Stimulated activated CD8-positive, alpha-beta memory T cell treated with anti-CD3 and anti-CD28 coated beads, Interleukin-4, amount 100 ng/mL, for 1 hour (primary cell): ENCODE measurements at places on chromosomes 16 and 17.
A peak's percentile ranks its signal among the peaks of the same experiment; 100 is the strongest.

- DNase-seq = no peak
Measured at GRCh38 chr17:59299400-59300092, 31.9 kb upstream of the YPEL2 start.

- DNase-seq = no peak
Measured at GRCh38 chr17:78557598-78558039, 19.6 kb downstream of the DNAH17 start.

- DNase-seq = peak; percentile 35
Measured at GRCh38 chr16:84084570-84085270, 32.0 kb downstream of the MBTPS1 start.

DNA sequence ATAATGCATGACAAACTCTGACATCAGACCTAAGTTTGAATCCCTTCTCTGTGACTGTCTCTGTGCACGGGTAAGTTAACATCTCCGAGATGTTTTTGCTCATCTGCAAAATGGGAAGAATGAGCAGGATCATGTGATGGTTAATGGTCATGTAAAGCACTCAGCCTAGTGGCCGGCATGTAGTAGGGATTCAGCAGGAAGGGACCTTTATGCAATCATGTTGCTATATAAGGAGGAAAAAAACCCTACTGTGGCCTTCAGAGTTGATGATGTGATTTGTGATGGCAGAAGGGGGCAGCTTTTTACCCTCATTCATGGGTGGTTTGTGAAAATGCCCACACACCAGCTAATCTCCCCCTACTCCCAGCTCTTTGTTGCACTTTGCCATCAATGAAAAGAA lies 24.1 kb downstream of the CLEC16A start:
- DNase-seq = no peak

DNA sequence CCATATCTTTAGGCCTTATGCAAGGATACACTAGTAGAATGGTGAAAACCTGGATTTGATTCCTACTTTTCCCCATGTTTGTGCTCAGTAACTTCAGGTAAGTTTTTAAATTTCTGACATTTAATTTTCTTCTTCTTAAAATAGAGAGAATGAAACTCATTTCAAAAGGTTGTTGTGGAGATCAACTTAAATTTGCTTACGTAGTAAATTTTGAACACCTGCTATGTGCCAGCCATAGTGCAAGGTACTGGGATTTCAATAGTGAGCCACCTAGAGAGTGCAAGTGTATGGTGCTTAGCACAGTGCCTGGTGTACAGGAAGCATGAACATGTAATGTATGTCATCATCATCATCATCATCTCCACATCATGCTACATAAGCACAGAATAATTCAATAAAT lies 73.6 kb upstream of the SMIM36 start:
- no peak for DNase-seq

DNA sequence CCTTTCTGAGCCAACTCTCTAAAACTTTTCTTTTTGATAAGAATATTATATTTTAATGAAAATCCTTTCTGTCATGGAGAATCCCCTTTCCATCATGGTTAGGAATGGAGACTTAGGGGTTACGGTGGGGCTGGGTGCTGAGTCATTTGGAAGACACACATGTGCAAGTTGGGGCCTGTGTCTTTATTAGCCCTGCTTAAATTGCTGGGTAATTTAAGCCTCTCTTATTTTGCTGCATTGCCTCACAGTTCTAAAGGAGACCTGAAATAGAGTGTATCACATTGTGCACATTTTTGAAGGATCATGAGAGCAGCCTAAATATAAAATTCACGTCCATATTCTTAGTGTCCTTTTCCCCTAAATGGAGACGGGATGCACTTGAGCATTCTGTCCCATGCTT lies 61.8 kb upstream of the RBFOX1 start:
- no peak for DNase-seq

DNA sequence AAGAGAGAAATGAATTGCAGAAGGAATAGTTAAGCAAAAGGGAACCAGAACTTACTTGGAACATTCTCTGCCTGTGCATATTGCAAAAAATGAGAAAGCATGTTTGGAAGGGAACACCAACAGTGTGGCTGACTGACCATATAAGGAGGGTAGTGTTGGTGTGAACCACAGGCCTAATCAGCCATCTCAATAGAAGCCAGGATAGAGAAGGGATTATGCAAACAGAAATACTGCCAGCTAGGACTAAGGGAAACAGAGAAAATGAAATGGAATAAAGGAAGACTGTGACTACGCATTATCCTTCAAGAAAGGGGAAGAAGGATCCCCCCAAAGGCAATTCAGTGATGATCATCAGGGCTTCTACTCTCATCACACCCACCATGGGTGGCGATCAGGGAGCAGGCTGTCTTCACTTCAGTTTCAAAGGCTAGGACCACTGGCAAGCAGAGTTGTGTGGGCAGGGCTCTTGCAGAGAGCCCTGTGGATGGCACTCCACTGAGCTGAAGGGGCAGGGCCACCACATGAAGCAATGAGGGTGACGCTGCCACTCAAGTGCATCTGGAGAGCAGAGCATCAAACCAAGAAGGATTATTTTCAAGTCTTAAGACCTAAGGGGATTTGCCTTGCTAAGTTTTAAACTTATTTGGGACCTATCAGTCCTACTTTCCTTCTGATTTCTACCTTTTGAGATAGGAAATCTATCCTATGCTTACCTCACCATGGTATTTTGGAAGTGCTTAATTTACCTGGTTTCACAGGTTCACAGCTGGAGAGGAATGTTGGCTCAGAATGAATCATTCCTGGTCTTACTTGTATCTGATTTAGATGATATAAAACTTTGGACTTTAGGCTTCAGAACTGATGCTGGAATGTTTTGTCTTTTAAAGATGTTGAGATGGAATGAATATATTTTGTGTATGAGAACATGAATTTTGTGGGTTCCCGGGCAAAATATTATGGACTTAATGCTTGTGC lies 140.5 kb downstream of the SSH2 start:
- no peak for DNase-seq

DNA sequence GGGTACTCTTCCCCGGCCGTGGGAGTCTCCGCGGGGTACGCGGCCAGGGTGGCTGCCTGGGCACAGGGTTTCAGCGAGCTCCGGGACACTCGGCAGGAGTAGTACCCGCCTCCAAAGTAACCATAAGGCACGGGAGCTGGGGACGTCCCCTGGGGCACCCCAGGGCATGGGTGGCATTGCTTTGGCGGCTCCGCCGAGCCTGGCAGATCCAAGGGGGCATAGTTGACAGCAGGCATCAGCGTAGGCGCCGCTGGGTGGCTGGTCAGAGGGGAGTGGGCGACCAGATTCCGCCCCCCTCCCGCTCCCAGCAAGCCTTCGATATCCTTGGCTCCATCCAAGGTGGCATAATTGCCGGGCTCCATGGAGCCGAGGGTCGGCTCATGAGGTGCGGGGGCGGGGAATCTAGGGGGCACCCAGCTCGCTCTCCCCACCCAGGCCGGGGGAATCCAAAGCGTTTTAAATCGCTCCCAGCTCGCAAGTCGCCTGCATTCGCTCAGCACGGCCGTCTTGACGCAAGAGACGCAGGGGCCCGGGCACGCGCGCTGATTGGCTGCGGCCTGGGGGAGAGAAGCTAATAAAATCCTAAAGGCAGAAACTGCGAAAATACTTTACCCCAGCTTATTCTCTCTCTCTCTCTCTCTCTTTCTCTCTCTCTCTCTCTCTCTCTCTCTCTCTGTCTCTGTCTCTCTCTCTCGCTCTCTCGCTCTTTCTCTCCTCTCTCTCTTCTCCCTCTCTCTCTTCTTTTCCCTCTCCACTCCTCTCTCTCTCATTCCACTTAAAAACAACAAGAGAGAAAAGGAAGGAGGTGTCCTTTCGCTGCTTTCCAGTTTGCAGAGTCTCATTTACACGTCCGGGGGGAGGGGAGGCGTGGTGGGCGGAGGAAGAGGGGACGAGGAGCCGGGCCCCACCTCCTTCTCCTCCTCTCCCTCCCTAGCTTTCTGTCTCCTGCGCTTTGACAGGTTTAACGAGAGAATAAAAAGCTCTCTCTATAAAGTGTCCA lies at the start of gene HOXB13:
HOXB13 (minus strand) TSS at position 519 of the 1,000 bp plus-strand sequence; CDS start at position 362, 157 bp downstream.
- DNase-seq = no peak

DNA sequence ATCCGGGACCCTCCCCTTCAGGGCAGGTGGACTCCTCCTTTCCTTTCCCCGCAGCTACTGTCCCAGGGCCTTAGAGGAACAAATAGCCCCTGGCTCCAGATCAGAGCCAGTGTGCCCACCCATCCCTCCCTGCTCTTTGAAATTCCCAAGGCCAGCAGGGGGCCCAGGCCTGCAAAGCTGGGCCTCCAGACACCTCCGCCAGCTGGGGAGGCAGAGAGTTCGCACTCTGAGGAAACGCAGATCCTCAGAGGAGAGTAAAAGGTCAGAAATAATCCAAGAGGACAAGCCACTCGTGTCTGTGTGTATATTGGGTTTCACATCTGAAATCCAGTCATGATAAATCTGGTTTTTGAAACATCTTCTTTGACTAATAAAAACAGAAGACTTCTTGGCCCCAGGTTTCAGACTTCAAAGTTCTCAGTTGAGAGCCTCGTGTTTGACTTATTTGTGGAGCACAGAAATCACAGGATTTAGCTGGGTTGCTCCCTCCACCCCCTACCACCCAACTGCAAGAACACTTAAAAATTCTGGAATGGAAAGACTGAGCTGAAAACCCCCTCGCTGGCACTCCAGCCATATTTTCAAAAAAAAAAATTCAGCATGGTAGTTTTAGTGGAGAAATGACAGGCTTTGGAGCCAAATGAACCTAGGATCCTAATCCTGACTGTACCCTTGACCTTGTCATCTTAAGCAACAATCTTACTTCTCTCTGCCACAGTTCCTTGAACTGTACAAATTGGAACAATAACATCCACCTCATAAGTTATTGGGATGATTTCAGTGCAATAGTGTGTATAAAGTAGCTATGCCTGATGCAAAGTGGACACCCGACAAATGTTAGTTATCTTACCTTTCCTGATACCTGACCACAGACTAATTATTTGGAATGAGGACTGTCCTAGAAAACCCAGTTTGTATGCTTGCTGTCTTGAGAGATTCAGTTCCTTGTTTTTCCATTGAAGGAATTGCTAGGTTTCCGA lies 44.5 kb upstream of the TBX2 start:
- no peak for DNase-seq

- no peak for DNase-seq
Measured at GRCh38 chr16:87854907-87855683, 14.2 kb downstream of the SLC7A5 start.

GRCh38 chr16:23293016-23293415 lies 9.1 kb upstream of the SCNN1B start:
- DNase-seq = no peak

- DNase-seq = no peak
Measured at GRCh38 chr17:48757524-48757961, 29.0 kb upstream of the HOXB13 start.

- no peak for DNase-seq
Measured at GRCh38 chr17:29003289-29003688, 2.5 kb downstream of the SEZ6 start.

- no peak for DNase-seq
Measured at GRCh38 chr17:31391496-31391949, at the start of gene RAB11FIP4. RAB11FIP4 (plus strand) TSS chr17:31391675; CDS start chr17:31391853, 178 bp downstream.

DNA sequence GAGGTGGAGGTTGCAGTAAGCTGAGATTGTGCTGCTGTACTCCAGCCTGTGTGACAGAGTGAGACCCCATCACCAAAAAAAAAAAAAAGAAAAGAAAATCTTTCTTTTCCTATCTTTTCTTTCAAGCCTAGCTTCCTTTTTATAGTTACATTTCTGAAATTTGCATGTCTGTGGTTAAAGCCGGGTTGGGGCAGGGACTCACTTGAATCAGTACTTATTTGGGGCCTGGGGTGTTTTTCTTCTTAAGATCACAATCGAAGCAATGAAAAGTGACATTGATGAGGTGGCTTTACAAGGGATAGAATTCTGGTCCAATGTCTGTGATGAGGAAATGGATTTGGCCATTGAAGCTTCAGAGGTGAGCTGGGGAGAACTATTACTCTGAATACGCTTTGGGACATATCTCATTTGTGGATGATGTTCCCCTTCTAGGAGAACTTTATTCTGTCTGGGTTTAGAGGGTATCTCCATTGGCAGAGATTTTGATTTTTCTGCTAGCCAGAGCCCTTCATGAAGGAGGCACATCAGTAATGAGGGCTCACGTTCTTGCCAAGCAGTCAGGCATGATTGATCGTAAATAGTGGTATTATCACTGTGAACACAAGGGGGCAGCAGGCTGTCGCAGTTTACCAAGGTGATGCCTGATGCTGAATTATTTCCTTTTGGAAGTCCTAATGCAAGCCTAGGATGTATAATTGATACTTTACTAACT lies 14.3 kb downstream of the KPNB1 start:
- peak; percentile 22 for DNase-seq

DNA sequence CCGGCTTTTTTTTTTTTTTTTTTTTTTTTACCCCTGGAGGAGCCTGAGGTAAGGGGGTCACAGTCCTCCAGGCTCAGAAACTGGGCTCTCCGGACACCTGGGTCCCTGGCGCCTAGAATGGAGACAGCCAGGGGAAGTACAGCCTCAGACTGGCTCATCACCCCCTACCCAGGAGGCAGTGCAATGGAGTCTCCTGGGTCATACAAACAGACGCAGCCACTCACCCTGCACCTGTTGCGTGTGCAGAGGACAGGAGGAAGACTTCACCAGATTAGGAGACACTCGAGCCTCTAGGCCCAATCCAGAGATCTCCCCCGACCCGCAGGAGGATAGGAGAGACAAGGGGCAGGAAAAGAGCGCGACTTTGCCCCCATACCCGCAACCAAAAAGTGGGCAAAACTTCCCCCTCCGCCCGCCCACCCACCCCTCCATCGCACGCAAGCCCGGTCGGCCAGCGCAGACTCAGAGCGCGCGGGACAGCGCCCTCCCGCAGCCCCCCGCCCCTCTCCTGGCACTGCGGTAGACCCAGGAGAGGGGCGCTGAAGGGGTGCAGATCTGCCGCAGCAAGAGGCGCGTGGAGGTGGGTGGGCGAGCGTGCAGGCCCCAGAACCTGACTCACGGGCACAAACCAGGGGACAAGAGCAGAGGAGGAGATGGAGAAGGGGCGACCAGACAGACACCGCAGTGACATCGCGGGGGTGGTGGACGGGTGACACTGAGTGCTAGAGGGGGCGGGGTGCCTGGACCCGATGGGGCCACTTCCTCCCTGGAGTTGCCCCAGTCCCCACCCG lies 900 bp downstream of the HAP1 start:
- no peak for DNase-seq

DNA sequence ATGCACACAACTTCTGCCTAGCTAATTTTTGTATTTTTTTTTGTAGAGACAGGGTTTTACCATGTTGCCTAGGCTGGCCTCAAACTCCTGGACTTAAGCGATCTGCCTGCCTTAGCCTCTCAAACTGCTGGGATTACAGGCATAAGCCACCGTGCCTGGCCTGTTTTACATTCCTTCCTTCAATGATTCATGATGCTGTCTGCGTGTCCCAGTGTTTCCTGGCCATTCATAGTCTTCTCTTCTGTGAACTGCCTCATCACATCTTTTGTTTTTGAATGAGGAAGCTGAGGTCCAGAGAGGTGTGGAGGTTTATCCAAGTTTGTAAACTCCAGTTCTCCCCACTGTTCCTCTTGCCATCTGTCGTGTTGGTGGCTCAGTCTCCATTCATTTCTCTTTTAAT lies 64.5 kb upstream of the MED9 start:
- no peak for DNase-seq

GRCh38 chr16:87202346-87202745 lies 114.8 kb downstream of the C16orf95 start:
- DNase-seq = no peak

- no peak for DNase-seq
Measured at GRCh38 chr16:79772048-79772447, 171.5 kb upstream of the MAF start.
